RCC 7860 (cell line): ENCODE measurements at places on chromosomes 4 and X.

DNA sequence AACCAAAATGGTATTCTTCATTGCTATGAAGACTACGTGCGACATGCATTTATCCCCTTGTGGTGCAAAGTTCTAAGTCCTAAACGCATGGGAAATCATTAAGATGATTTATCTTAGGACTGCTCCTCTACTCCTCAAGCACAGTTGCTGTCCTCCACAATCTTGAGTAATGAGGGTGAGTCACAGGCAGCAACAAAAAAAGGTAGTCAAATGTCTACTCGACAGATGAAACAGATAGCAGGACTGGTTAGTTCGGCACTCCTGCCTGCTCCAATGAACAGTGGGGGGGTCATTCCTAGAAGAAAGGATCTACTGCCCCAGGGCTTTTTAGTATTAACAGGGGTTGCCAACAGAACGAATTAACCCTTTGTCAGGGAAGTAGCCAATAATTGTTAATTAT is 233.7 kb upstream of the FGF13 start:
- DNase-seq = no peak

GRCh38 chrX:10795721-10796120 is 175.3 kb upstream of the MID1 start:
- no peak for DNase-seq

- no peak for DNase-seq
Observed at GRCh38 chrX:35919536-35920309, at the start of gene CFAP47. Gene CFAP47 (plus strand): TSS chrX:35919734. CDS start chrX:35919800, 66 bp downstream.

DNA sequence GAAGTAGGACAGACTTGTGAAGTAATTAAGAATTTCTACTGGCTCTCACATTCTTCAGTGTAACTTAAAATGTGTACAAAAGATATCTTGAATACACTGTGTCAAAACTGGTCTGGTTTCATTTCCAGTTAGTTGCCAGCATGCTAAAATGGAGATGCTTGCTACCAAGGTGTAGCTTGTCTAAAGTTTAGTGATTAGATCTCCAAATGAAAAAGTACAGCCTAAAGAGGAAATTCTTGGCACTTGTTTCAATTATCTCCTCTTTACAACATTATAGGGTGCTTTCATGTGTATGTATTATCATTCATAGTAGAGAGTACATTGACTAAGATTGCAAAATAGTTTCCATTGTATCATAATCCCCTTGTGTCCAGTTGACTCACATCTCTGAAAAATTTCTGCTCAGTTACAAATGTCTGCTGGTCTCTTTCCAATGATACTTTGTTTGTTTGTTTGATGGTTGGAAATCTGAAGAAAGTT is 97.3 kb upstream of the SPRY1 start:
- DNase-seq = no peak

DNA sequence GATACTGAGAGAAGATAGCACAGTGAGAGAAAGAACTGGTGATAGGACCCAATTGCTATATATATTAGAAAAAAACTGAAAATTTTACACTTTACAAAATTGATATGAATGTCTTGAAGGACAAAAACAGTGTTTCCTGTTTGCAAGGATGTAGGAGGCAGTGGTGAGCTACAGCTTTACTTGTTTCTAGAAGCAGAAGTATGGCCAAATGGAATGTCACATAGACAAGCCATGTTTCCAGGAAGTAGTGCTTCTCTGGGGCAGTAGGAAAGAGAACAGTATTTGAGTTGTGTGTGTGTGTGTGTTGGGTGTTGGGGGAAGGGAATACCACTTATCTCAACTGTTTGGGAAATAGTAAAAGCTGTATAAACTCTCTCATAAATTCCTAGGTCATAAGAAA is 60.9 kb upstream of the IBSP start:
- DNase-seq = no peak

GRCh38 chr4:7970361-7970946 is 30.8 kb upstream of the AFAP1 start:
- no peak for DNase-seq

DNA sequence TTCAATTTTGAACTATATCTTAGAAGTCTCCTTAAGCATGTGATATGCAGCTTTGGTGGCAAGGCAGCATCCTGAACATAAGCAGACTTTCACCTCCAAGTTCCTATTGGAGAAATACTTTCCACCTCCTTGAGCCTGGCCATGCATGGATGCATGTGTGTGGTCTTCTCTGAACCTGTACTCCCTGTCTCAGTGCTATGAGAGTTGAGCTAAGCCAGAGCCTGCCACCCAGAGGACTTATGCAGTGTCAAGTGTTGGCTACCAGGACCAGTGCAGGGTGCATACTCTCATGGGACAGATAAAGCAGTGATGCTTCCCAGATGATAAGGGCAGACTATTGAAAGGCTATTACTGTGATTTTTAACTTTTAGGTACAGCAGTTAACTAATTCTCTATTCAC is 105.6 kb downstream of the TSPAN7 start:
- DNase-seq = no peak

DNA sequence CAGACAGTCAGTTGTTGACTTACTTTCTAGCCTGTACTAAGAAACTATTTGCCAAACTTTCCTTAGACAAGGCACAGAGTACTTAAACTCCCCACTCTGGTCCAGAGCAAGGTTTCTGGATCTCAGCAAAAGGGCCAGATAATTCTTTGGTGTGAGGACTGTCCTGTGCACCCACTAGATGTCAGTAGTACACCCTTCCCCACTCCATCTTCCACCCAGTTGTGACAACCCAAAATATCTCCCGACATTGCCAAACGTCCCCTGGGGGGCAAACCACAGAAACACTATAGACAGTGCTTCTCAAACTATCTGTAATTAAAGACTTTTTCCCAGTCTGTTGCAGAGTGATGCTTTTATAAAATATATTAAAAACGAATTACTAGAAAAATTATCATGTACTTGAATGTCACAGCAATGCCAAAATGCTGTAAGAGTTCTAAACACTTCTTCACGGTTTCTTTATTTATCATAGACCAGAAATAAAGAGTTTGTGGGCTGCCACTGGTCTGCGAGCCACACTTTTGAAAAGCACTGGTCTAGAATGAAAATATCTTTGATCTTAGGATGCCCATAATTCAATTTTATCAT is 203.5 kb downstream of the PRDM5 start:
- no peak for DNase-seq

DNA sequence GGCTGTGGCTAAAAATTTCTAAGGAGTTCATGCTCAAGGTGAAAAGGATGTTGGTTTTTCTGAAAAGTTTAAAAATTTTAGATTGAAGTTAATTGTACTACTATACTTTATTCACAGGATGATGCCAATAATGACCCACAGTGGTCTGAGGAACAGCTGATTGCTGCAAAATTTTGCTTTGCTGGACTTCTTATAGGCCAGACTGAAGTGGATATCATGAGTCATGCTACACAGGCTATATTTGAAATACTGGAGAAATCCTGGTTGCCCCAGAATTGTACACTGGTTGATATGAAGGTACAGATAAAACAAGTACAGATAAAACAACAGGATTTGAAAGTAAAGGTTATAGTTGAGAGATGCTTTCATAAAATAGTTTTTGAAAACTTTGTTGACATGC is 12.2 kb downstream of the PAICS start:
- no peak for DNase-seq

GRCh38 chr4:25927361-25928195 is 13.6 kb downstream of the SMIM20 start:
- no peak for DNase-seq

GRCh38 chr4:16909281-16909680 is 10.8 kb upstream of the LDB2 start:
- no peak for DNase-seq

- no peak for DNase-seq
Observed at GRCh38 chr4:146108756-146109155, 66.8 kb upstream of the LSM6 start.

DNA sequence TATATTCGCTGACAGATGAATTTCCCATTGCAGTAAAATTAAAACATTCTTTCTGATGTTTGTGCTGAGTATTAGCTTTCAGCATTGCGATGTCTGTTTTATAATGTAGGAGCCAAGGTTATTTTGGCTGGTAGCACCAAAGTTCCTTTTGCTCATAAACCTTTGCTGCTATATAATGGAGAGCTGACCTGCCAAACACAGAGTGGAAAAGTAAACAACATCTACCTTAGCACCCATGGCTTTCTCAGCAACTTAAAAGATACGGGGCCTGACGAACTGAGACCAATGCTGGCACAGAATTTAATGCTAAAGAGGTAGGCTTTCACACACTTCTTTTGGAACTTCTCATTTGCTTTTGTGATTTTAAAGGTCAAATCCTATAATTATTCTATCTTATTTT is 46.0 kb downstream of the WDR19 start:
- no peak for DNase-seq
